ENCODE measurements at places on chromosomes 3 and 15.

DNA sequence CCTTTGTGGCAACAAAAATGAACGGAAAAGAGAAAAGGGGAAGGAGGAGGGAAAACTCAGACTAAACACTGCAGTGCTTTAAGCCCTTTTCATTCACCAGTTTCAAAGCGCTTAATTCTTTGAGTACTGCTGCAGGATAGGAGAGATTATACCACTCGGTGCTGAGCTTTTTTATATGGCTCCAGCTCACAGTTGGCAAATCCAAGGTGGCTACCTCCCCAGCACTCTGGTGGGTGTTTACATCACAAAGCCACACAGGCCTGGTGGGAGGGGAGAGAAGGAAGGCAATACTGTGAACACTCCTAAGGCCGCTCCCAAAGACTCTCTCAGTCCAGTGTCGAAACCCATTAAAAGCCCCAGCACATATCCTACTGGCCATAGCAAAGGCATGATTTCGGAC lies 191.4 kb downstream of the STT3B start:
- no peak for DNase-seq

DNA sequence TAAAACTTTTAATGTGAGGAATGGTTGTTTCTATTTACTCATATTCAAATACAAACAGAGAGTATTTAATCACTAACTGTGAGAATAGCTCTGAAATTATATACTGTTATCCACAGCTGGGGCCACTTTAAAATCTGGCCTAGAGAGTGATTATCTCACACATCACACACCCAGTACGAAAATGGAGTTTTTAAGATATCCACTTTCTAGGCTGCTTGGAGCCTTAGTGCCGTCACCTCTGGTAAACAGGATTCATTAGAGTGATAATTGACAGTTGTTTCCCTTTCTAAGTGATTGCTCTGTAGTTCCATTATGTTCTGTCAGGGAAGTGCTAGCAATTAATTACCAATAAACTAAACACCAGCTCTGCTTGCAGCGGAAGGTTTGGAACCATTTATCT lies 942.4 kb downstream of the FHIT start:
- DNase-seq: no peak

GRCh38 chr15:98904544-98904943 lies 103.0 kb downstream of the PGPEP1L start:
- DNase-seq: no peak

- no peak for DNase-seq
These were observed 17.4 kb downstream of the GRIP2 start for GRCh38 chr3:14522768-14523167.

- DNase-seq: no peak
These were observed 109.2 kb downstream of the MYO5A start for GRCh38 chr15:52419494-52419893.

DNA sequence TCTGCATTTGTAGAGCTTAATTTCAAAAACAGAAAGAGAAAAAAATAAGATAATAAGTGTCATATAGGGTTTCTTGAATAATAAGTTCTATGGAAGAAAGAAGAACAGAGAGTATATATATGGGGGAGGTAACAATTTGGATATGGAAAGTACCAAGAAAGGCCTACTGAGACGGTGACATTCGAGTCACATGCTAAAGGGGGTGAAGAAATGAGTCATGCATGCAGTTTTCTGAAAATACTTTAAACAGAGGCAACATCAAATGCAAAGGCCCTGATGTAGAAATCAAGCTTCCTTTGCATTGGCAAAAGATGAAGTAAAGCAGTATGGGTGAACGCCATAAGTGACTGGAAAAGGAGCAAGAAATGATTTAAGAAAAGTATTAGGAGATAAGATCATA lies 371.6 kb upstream of the ZNF385D start:
- DNase-seq: no peak

GRCh38 chr3:126129398-126129891 lies 45.5 kb upstream of the SLC41A3 start:
- no peak for DNase-seq

- no peak for DNase-seq
These were observed 51.8 kb downstream of the HEG1 start for GRCh38 chr3:125003859-125004595.

Measured in stimulated activated CD4-positive, alpha-beta T cell treated with anti-CD3 and anti-CD28 coated beads, Interleukin-4, amount 100 ng/mL, for 4 hours (primary cell).